HL-60 (cell line): ENCODE measurements at places on chromosomes 11 and 22.

- DNase-seq: no peak
Observed at GRCh38 chr11:108958368-108959104, 293.7 kb downstream of the DDX10 start.

- no peak for DNase-seq
Observed at GRCh38 chr22:46292732-46293131, 3.9 kb upstream of the GTSE1 start.

- DNase-seq: no peak
Observed at GRCh38 chr11:96143041-96143521, 199.9 kb downstream of the MAML2 start.

GRCh38 chr11:120558744-120559431 lies 47.3 kb downstream of the GRIK4 start:
- no peak for DNase-seq

DNA sequence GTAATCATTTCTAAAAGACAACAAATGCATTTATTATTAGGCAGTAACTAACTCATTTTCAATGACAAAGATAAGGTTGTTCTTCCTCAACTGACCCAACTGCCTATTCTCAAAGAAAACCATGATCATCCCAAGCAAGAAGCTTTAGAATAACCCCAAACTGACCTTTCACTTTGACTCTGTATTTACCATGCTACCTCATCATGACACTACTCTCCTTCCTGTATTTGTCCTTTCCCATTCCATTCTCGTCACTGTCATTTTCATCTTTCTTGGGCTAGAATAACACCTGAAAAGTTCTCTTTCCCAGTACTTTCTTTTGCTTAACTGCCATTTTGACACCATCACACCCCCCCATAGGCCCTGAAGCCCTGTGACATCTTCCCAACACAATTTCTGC lies 48.3 kb downstream of the TCF20 start:
- DNase-seq: no peak

DNA sequence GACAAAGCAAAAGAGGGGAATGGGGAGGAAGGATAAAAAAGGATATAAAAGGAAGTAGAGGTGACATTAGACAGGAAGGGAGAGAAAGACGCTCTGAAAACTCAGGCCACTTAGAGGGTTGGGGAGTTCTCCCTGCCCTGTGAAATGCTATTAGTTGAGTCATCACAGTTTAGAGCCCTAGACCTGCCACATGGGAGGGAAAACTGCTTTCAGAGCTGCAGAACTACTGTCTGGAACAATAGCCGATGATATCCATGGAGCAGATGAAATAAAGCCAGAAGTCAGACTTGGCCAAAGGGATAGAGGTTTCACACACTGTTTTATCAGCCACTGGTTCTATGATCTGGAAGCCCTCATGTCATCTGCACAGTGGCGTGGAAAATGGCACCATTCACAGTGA lies 157.9 kb downstream of the NCAM1 start:
- no peak for DNase-seq

- no peak for DNase-seq
Observed at GRCh38 chr11:72739240-72740059, 12.8 kb downstream of the ARAP1 start.

GRCh38 chr11:100356035-100356434 lies 331.1 kb upstream of the ARHGAP42 start:
- DNase-seq: no peak

GRCh38 chr11:9057007-9057406 lies 34.4 kb downstream of the SCUBE2 start:
- DNase-seq: no peak

DNA sequence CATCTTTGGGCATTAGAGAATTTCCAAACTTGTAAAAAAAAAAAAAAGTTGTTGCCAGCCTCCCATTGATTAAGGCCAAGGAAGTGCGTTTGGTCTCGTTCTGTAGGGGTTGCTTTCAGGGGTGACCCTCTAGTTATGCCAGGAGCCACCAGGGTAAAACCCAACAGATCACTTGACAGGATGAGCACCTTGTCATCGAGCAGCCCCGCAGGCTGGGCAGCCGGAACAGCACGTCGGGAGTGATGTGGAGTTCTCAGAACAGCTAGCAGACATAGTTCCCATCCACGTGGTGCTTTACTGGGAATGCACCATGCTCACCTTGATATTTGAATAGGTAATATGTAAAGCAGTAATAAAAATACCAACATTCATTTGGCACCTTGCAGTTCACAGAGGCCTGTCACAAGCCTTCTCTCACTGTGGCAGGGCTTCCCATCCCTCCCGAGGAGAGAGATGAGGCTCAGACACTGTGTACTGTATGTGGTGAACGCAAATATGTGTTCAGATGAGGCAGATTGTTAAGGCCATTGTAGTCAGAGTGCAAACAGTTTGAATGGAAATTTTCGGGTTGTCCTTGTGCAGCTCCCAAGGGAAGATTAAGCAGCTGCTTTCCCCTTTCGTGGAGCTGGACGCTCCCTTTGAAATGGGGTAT lies 70.9 kb upstream of the SORL1-AS1 start:
- DNase-seq: no peak

GRCh38 chr11:72617080-72617762 lies 57.0 kb downstream of the PDE2A start:
- no peak for DNase-seq

GRCh38 chr11:83477772-83478171 lies 191.6 kb upstream of the CCDC90B start:
- DNase-seq: no peak

DNA sequence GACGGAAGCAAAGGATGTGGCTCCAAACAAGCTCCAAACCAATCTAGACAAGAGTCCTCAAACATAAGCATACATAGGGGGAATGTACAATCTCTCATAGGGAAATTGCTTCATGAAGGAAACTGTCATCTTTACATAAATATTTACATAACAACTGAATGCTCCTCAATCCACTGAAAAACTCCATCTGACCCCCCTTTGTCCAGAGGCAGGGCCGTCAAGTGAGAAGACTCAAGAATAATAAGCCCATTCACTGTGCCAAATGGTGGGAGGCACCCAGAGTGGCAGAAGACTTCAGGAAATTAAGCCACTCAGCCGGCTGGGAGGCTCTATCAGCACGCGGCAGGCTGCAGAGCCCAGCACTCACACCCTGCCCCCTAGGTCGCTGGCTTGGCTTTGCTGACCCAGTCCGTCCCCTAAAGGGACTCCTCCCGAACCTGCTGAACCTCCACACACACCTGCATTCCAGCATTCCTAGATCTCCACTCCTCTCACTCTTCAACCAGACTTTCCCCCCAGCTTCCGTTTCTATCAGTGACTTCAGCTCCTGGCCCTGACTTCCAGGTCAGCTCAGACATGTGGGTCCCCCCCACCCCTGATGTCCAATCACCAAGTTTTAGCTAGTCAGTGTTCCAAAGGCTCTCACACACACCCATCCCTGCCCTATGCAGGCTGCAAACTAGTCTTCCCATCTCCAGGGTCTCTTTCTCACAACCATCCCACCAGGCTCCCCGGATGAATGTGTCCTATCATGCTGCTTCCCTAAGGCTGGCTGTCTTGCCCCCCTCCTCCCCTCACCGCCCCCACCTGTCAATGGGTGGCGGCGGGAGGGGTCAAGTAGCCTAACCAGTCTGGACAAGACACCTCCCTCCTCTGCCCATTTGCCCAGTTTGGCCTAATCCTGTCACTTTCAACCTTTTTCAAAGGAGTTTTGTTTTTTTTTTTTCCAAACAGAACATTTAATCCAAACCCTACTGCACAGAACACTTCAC lies 11.3 kb downstream of the VPS37C start:
- no peak for DNase-seq

- DNase-seq: no peak
Observed at GRCh38 chr22:49503321-49503720, 324.4 kb downstream of the BRD1 start.

- no peak for DNase-seq
Observed at GRCh38 chr22:42078469-42079318, 806 bp upstream of the SMDT1 start.

GRCh38 chr11:11822946-11823345 lies 18.8 kb upstream of the USP47 start:
- DNase-seq: no peak

DNA sequence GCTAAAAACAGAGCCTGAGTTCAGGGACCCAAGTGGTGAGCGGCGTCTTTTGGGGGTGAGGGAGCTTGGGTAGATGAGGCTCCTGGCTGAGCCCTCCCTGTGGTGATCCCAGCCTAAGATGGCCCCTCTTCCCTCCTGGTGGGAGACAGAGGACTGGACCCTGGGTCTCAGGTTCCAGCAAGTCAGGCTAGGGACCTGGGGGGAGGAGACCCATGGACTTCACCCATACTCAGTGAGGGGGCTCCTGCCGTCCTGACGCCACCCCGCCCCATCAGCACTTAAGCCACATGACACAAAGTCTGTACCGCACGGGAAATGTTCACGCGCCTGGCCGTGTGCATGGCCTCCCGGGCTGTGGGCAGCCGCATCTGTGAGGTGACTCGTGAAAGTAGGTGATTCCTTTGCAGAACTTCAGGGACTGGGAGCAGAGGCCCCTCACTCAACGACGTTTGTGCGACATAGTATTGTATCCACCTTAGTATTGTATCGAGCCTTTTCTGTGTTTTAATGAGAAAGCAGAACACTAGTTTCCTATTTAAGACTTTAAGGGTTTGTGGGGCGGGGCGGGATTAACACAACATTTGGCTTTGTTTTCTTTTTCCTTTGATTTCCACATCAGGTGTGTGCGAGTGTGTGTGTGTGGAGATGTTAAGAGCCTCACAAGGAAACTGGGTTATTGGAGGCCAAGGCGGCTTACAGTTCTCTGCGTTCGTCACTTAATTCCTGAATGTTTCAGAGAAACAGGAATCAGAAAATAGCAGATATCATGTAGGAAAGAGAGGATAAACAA lies 18.4 kb upstream of the TMEM191C start:
- DNase-seq: peak; percentile 1

GRCh38 chr11:114160894-114161293 lies 101.4 kb downstream of the ZBTB16 start:
- DNase-seq: no peak

GRCh38 chr11:65323813-65324212 lies 9.1 kb downstream of the CDC42EP2 start:
- no peak for DNase-seq

DNA sequence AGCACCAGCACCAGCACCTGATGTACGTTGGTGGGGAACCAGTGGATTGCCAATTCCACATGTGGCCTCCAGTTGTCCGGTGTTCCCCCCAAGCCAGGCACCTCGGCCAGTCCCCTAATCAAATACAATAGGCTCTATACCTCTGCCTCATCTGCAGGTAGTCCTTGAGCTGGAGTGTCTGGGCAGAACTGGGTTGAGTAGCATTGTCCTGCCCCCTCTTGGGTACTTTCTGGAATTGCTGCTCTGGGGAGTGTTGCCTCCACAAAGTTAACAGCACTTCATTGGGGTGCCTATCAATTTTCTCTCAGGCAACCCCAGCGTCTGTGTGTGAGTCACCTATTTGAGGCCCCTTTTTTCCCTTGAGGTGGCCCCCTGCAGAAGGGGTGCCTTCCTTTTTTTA lies 413.0 kb upstream of the LARGE1 start:
- DNase-seq: no peak

DNA sequence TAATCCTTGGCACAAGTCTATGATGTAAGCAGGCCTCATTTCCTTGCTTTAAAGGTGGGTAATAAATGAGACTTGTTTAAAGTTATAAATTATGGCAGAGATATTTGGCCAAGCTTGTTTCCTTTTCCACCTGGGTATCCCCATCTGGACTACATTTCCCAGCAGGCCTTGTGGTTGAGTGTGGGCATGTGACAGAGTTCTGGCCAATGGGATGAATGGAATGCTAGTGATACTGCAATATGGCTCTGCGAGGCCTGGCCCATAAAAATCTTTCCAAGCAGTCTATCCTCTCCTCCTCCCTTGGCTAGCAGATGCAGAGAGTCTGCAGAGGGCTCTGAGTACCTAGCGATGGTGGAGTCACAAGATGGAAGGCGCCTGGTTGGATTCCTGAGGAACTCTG lies 102.5 kb downstream of the TIMP3 start:
- peak; percentile 11 for DNase-seq

GRCh38 chr11:71999362-71999761 lies 653 bp downstream of the IL18BP start:
- DNase-seq: no peak

DNA sequence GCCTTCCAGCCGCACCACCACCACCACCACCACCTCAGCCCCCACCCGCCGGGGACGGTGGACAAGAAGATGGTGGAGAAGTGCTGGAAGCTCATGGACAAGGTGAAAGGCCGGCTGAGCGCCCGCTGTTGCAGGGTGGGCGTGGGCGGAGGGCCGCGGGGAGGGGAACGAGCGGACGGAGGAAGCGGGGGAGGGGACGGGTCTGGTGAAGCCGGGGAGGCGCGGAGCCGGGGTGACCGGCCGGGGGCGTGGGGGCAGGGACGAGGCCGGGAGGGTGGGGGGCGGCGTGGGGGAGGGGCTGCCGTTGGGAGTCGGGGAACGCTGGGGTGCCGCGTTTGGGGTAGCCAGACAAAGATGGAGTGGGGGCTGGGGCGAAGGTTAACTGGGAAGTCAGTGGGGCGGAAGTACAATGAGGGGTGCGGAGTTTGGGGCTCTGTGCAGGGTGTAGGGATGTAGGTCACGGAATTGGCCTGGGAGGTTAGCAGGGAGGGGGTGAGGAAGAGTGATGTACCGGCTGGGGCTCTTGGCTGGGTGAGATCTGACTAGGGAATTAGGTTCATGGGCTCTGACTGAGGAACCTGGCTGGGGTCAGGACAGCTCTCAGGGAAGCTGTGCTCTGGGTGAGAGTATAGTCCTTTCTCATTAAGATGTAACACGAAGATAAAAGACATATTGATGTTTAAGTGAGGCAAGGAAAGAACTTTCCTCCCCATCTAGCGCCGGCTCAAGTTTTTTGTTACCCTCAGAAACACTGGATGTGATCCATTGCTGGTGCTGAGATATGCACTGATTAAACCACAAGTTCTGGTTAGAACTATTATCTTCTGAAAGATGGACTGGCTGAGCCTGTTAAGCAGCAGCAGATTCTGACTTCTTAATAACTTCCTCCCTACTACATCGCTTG lies 624 bp downstream of the CBL start:
- peak; percentile 57 for DNase-seq

DNA sequence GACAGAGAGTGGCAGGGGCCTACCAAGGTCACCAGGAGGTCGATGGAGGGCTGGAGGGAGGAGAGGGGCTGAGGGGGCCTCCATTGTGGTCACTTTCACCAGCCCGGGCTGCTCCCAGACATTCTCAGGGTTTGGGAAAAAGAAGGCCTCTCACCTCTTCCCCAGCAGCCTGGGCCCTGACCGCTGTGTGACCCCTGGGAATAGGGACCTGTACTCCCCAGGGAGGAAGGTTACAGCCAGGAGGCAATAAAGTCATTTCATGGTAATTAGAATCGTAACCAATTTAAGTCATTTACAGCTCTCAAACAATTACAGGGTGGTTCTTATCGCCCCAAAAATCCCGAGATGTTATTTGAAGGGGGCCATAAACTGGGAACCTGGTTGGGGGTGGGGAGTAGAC lies 37.8 kb downstream of the ISX start:
- no peak for DNase-seq

DNA sequence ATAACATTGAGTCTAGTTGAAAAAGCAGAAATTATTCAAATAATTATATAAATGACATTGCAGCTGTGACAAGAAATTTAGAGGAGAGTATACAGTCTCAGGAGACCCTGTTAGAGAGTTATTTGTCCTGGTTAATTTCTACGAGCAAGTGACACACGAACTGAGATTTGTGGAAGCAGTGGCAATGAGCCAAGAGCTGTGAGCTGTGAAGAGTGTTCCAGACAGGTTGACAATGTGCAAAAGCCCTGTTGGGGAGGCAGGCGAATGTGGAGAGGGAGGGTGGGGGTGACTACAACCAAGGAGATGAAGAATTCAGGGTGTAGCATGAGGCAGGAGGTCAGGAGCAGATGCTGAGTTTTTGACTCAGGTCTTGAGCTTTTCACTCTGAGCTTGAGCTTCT lies 620.2 kb upstream of the TENM4 start:
- DNase-seq: no peak

GRCh38 chr11:103210543-103210942 lies 101.3 kb downstream of the DYNC2H1 start:
- no peak for DNase-seq
